ENCODE measurements at places on chromosomes 13 and 19.
A peak's percentile ranks its signal among the peaks of the same experiment; 100 is the strongest.

GRCh38 chr19:16200038-16201010 is 2.6 kb downstream of the AP1M1 start:
- no peak for DNase-seq

GRCh38 chr13:88887045-88887662 is 1216.0 kb downstream of the SLITRK5 start:
- DNase-seq: no peak

GRCh38 chr19:48965040-48965805 is at the start of gene FTL:
FTL (plus strand) TSS chr19:48965309; CDS start chr19:48965508, 199 bp downstream.
- peak; percentile 98 for DNase-seq

DNA sequence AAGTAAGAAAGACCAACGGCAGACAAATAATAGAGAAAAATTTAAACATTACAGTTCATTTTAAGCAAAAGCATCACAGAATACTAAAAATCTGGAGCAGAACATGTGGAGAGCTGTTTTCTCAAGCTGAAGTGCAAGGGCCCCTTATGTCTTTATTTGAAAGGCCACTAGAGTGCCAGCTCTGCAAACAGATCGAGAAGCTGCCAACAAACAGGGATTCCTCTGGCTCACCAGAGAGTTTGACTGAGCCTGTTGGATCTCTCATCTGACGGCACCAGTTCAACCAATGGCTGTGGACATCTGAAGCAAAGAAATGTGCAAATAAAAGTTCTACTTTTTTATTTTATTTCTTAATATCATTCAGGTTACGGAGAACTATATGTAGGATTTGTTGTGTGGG is 119.7 kb downstream of the COL4A2 start:
- DNase-seq: no peak

DNA sequence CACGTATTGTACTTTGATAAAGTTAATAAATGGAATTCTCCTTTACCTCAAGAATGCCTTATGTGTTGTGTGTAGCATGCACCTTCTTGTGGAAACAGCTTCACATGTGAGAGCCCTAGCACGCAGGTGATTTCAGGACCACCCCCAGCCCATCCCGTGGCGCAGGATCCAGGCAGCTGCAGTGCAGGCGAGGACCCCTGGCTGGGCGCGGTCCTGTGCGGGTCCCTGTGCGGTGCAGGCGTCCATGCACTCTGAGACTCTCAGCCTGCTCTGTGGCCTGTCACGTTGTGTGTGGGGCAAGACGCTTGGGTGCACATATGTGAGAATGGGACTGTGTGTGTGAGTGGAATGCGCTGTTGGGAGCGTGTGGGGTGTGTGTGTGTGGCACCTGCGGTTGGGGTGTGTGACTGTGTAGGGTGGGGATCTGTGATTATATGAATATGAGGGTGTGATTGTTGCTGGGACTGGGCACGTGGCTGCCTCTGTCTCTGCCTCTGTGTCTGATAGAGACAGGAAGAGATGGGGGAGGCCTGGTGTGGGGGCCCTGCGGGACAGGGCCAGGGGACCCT is 30.8 kb downstream of the WTIP start:
- DNase-seq: peak; percentile 11

GRCh38 chr19:48588670-48589401 is 17.7 kb upstream of the SPACA4 start:
- peak; percentile 93 for DNase-seq

GRCh38 chr13:99527301-99527700 is 26.0 kb downstream of the TM9SF2 start:
- no peak for DNase-seq

GRCh38 chr13:94209117-94209516 is 270.4 kb downstream of the DCT start:
- no peak for DNase-seq

DNA sequence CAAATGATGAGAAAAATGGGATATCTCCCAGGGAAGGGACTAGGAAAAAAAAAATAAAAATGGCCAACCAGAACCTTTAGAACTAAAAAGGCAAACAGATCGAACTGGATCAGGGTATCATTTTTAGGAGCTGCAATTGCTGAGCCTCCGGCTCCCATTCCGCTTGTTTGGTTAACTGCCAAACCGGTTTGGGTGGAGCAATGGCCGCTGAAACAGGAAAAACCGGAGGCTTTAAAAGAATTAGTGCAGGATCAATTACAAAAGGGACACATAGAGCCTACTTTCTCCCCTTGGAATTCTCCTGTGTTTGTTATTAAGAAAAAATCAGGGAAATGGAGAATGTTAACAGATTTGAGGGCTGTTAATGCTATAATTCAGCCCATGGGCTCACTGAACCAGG is 12.7 kb upstream of the ZNF443 start:
- DNase-seq: no peak

DNA sequence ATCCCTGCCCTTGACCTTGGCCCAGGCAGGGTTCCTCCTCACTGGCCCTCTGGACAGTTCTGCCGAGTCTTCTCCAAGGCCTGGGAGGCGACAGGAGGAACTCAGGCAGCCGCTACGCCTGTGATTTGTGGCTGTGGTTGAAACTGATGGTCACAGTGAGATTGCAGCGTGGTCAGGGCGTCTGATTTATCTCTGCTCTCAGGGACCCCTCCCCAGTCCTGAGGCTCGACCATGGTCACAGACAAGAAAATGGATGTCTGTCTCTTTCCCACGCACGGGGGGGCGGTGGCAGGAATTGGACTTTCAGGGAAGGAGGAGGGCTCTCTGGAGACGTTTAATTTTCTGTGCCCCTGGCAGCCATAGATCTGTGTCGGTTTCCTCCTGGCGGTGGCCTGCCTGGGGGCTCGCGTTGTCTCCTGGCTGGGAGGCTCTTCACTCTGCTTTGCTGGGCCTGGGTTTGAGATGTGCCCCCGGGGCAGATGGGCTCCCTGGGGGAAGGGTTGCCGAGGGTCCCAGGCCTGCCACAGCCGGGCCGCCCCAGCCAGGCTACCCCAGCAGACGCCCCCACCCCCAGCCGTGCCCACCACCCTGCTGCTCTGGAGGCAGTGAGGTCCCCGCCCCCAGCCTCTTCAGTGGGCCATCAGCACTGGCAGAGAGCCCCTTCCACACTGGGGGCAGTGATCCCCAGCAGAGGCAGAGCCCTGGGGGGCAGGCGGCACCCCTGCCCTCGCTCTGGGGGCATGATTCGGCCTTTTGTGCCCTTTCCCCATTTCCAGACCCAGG is 167.4 kb downstream of the KDM4B start:
- no peak for DNase-seq

DNA sequence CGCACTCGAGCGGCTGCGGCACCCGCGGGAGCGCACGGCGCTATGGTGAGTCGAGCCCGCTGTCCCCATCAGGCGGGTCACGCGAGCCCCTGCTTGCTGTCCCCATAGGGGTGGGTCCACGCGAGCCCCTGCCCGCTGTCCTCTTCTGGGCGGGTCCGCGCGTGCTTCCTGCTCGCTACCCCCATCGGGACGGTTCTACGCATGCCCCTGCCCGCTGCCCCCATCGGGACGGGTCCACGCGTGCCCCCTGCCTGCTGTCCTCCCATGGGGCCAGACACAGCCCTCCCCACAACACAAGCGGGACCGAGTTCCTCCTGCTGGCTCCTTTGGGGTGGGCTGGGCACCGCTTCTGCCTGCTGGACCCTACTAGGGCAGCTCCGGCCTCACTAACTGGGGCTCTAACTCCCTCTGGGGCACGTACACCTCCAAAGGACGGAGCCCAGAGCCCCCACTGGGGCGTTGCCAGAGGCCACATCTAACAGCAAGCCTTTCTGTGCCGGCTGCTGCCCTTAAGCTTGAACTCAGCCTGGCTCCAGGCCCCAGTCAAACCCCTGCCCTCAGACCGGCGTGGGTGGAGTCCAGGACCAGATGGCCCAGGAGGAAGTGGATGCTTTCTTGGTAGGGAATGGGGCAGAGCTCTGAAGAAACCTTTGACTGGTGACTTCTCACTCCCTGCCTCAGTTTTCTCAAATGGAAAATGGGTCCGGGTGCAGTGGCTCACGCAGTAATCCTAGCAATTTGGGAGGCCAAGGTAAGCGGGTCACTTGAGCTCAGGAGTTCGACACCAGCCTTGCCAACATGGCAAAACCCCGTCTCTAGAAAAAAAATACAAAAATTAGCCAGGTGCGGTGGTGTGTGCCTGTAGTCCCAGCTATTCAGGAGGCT is 722 bp downstream of the COLGALT1 start:
- peak; percentile 57 for DNase-seq

GRCh38 chr13:25973576-25973975 is 78.2 kb downstream of the SHISA2 start:
- DNase-seq: no peak

DNA sequence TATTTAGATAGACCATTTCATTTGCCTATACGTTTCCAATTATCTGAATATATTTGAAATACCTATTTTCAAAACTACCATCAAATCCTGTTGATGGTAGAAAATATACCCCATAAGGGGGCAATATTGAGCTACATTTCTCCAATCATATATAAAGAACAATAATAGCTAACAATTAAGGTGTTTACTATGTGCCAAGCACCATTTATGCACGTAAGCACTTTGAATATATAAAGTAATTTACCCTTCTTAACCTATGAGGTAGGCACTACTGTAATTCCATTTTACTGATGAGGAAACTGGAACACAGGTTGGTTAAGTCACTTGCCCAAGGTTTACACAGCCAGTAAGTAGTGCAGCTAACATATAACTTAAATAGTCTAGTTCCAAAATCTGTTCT is 79.2 kb downstream of the UBL3 start:
- DNase-seq: no peak

GRCh38 chr13:109913186-109913585 is 126.8 kb upstream of the IRS2 start:
- no peak for DNase-seq

DNA sequence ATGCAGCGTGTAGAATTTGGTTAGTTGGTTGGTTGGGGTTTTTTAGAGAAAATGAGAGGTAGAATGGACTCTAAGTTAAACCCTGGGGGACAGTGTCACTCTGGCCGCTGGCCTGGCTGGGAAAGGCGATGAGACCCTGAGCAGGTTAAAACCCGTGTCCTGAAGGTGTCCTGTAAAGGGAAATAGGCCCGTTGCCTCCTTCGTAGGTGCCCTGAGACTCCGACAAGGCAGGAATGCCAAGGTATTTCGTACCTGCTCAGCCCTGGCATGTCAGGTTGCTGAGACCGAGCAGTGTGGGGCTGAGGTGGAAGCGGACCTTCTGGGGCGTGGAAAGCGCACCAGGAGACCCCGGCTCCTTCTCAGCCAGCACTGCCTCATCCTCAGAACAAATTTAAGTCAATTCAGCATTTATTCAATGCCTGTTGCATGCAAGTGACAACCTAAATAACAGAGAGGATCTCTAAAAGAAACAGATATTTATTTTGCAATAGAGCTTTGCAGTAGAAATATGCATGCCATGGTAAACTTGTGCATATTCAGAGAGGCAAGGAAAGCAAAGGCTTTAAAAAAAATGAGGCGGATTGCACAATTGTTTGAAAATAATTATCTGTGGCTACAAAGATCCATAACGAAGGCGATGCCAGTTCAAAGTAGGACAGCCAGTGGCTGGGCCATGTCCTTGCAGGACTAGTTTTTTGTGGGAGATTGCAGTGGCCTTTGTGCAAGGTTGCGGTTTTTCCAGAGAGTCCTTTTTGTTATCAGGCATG is 1.4 kb upstream of the RAB20 start:
- DNase-seq: no peak

GRCh38 chr13:74246487-74246886 is 112.3 kb upstream of the KLF12 start:
- no peak for DNase-seq

GRCh38 chr13:79311386-79311785 is 94.7 kb downstream of the RBM26 start:
- DNase-seq: no peak

- DNase-seq: no peak
Observed at GRCh38 chr19:46731584-46731983, 14.3 kb upstream of the FKRP start.

DNA sequence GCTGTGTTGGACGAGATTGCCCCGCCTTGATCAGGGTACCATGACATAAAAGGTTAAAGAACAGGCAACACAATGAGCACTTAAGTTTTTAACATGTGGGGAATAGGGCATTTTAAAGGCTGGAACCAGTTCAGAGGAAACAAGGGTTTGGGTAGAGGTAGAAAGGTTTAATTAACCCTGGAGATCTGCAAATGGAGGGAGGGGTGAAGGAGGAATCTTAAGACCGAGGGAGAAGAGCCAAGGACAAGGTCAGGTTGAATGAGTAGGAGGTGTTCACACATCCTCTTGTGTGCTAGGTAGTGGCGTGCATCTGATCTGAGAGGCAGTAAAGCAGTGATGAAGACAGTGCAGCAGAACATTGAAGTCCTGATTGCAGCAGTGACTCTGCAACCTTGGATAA is 28.5 kb downstream of the SKA3 start:
- no peak for DNase-seq

GRCh38 chr13:40758811-40759210 is 12.2 kb downstream of the MRPS31 start:
- DNase-seq: no peak

DNA sequence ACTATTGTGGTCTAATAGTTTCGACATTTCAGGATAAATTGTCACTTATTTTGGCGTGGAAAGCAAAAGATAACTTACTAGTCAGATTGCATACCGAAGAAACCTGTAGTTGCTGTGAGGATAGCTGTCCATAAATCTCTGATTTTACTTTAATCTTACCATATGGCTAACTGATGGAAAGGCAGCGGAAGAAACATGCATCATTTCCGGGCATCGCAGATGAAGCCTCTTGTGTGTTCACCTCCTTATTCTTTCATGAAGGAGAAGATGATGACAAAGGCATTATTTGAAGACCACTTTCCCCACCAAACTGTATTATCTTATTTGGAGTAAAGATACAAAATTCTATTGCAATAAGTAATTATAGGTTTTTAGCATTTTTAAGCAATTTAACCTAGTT is 763.6 kb upstream of the SLITRK6 start:
- no peak for DNase-seq

GRCh38 chr19:39335168-39335548 is 685 bp downstream of the GMFG start:
- peak; percentile 49 for DNase-seq

DNA sequence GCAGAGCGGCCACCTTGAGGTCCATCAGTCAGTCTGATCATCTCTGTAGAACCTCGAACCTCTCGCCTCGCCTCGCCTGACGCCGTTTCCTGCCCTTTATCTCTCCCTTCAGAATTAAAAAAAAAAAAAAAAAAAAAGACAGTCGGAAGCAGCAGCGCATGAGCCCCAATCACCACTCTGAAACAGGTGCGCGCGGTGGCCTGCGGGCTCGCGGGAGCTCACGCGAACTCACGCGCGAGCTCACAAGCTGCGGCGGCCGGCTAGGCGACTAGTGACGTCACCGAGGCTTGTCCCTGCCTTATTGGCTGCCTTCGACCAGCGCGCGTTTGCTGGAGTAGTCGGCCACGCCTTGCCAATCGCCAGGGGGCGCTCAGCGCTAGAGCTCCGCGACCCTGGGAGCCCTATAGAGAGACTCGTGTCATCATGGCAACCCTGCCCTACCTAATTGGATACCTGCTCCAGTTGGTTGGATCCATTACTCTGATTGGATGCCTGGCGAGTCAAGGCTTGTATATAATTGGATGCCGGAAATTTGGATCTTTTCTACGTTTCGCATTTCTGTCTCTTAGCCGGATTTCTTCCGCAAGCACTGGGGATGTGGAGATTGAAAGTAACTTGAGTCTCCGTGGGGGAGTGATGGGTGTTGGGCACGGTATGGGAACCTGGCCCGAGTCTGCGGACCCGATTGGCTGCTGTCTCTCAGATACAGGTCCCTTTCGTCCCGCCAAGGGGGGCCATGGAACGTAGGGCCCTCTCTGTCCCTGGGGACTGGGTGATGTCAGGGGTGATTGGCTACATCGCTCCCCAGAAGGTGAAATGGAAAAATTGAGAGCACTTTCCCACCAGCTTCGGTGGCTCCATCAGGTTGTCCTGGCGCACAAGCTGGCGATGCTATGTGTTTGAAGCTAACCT is 31.6 kb downstream of the SYT3 start:
- peak; percentile 87 for DNase-seq

Measured in GM13976 (cell line).